ENCODE measurements at places on chromosomes 13 and 19.

GRCh38 chr13:44867825-44868224 is 121.4 kb downstream of the NUFIP1 start:
- peak; percentile 51 for DNase-seq

DNA sequence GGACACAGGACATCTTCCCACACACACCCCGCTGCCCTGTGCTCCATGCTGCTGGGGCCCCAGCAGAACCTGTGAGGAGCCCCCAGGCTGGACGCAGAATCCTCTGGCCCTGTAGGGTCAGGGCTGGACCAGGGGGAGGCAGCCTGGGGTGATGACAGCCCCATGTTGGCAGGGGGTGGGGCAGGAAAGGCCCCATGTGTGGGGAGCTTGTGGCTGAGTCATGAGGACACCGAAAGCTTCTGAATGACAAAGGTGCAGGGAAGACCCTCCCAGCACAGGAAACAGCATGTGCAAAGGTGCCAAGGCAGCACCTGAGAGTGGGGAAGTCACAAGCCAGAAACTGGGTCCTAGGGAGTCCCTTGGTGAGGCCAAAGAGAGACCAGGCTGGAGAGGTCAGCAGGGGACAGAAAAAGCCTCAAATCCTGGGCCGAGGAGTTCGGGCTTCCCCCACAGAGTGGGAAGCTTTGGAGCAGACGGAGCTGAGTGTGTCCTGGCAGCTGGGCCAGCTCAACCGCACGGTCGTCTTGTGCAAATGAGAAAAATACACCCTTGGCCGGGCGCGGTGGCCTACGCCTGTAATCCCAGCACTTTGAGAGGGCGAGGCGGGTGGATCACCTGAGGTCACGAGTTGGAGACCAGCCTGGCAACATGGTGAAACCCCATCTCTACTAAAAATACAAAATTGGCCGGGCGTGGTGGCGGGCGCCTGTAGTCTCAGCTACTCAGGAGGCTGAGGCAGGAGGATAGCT is 17.5 kb downstream of the ATP8B3 start:
- no peak for DNase-seq

- no peak for DNase-seq
These were observed 575 bp downstream of the SHFL start for GRCh38 chr19:10086591-10087192.

DNA sequence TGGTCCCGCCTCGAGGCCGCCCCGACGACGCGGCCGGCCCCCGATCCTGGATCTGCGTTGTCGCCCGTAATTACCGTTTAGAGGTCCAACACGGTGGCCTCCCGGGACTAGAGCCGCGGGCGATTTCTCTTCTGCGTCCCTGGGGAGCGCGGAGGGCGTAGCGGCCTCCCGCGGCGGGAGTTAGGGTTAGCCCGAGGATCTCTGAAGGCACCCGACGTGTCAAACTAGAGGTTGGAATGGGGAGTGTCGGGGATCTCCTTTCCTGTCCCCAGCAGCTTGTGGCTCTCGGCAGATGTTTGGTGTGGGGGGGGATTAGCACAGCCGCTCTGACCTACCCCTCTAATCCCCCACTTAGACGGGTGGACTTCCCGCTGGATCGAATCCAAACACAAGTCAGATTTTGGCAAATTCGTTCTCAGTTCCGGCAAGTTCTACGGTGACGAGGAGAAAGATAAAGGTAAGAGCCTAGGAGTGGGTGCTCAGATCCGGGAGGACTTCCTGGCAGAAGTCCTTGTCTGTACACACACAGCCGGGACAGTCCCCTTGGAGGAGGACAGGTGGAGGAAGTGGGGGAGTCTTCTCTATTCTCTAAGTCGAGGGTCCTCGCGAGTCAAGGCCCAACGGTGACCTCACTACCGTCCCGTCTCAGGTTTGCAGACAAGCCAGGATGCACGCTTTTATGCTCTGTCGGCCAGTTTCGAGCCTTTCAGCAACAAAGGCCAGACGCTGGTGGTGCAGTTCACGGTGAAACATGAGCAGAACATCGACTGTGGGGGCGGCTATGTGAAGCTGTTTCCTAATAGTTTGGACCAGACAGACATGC is 581 bp downstream of the CALR start:
- no peak for DNase-seq

- DNase-seq = peak; percentile 60
These were observed at the start of gene ATP12A for GRCh38 chr13:24680258-24680920. TSS of gene ATP12A (plus strand) at chr13:24680408. CDS start at chr13:24680744, 336 bp downstream.

- DNase-seq = no peak
These were observed 185.7 kb downstream of the PTPRS start for GRCh38 chr19:5154799-5155426.

Data from stomach (tissue), 19 donors.